ENCODE measurements at places on chromosomes 12 and 14. TPM values are rescaled to one million over a fixed set of nuclear protein-coding genes. Genes with fewer than 3 reads are reported as not detected.

DNA sequence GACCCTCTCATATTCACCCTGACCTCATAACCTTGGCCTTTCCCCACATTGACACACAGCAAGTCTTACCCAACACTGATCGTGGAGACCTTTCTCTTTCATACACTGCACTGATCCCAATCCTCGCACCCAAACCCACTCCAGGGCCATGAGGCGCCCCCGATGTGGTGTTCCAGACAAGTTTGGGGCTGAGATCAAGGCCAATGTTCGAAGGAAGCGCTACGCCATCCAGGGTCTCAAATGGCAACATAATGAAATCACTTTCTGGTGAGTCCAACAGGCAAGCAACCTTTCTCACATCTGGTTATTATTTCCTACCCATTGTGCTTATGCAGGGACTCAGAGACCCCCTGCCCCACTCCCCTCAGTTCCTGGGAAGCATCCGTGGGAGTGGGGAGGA is 5.4 kb downstream of the MMP14 start:
- peaks cover 18% of the 10 kb centered on the region for H3K27me3 ChIP-seq
- H3K4me3 ChIP-seq, result no peak overlapping the region
- H3K4me1 ChIP-seq, result no peaks in the 10 kb centered on the region
- H3K27ac ChIP-seq, result no peak overlapping the region
- H3K36me3 ChIP-seq, result no peaks in the 10 kb centered on the region
- no peak for DNase-seq

PLEKHG7 gene
- not detected for total RNA-seq

NTF3 gene
- total RNA-seq, result 11.0 TPM

OTUB2 gene
- total RNA-seq, result 9.6 TPM

DNA sequence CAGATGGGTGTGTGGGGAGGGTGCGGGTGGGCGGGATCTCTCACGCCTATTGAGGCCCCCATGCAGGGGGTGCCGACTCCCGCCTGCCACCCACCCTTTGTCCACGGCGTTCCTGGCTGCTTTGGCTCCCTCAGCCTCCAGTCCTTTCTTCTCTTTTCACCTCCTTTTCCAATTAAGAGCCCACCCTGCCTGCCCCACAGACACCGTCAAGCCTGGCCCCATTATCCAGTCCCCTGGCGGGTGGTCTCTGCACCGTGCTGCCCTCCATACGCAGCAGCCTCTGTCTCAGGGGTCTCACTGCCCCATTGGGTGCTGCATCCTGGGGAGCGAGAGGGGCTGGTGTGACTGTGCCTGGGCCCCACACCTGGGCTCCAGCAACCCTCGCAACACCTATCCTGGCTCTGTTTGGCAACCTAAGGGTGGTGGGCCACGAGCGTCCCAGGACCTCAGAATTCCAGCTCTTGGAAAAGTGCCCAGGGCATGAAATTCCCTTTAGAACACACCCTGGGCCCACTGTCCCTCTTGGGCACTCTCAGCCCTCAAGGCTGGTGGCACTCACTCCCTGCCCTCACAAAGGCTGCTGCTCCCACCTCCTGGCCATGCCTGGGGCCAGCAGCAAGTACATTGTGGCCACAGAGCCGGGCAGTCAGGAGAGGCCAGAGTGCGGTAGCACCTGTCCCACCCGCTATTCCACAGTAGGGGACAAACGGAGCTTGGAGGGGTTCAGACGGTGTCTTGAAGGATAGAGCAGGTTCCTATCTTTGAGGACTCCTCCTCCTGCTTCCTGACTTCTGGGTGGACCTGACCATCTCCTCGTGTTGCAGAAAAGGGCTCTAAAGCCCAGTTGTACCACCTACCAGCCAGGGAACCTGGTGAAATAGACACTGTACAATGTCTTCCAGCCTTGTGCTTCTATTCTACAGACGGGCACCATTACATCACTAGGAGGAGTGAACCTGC is 114.1 kb downstream of the KIF26A start:
- no peak for DNase-seq
- no peaks in the 10 kb centered on the region for H3K4me1 ChIP-seq
- H3K27me3 ChIP-seq, result no peaks in the 10 kb centered on the region
- H3K27ac ChIP-seq, result no peak overlapping the region
- no peaks in the 10 kb centered on the region for H3K36me3 ChIP-seq

GRCh38 chr12:27207615-27208413 is 36.3 kb upstream of the STK38L start:
- H3K27ac ChIP-seq, result no peak overlapping the region
- no peaks in the 10 kb centered on the region for H3K27me3 ChIP-seq
- no peaks in the 10 kb centered on the region for H3K4me1 ChIP-seq
- no peaks in the 10 kb centered on the region for H3K36me3 ChIP-seq

GRCh38 chr12:97275256-97275655 is 187.3 kb upstream of the RMST start:
- no peaks in the 10 kb centered on the region for H3K27me3 ChIP-seq
- peaks cover 11% of the 10 kb centered on the region for H3K36me3 ChIP-seq
- peak overlapping the region; percentile 94 for H3K27ac ChIP-seq
- peak overlapping the region; percentile 24 for H3K4me3 ChIP-seq
- DNase-seq, result peak; percentile 95
- H3K4me1 ChIP-seq, result peaks cover 45% of the 10 kb centered on the region

DNA sequence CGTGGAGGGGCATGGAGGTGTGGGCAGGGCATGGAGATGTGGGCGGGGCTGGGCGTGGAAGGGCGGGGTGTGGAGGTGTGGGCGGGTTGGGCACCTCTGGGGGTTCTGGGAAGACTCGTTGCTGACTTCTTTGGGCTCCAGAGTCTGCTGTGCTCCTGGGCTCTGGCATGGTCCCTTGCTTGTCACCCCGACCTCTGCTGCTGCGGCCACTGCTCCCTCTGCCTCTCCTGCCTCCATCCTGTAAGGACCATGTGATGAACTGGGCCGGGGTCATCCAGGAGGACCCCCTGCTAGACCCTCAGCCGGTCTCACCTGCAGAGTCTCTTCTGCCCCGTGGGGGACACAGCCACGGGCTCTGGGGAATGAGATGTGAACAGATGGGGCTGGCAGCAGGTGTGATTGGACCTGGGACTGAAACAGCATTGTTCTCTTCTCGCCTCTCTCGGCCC is 15.3 kb downstream of the NOC4L start:
- H3K4me3 ChIP-seq, result no peak overlapping the region
- no peak overlapping the region for H3K27ac ChIP-seq
- H3K27me3 ChIP-seq, result peaks cover 30% of the 10 kb centered on the region

DNA sequence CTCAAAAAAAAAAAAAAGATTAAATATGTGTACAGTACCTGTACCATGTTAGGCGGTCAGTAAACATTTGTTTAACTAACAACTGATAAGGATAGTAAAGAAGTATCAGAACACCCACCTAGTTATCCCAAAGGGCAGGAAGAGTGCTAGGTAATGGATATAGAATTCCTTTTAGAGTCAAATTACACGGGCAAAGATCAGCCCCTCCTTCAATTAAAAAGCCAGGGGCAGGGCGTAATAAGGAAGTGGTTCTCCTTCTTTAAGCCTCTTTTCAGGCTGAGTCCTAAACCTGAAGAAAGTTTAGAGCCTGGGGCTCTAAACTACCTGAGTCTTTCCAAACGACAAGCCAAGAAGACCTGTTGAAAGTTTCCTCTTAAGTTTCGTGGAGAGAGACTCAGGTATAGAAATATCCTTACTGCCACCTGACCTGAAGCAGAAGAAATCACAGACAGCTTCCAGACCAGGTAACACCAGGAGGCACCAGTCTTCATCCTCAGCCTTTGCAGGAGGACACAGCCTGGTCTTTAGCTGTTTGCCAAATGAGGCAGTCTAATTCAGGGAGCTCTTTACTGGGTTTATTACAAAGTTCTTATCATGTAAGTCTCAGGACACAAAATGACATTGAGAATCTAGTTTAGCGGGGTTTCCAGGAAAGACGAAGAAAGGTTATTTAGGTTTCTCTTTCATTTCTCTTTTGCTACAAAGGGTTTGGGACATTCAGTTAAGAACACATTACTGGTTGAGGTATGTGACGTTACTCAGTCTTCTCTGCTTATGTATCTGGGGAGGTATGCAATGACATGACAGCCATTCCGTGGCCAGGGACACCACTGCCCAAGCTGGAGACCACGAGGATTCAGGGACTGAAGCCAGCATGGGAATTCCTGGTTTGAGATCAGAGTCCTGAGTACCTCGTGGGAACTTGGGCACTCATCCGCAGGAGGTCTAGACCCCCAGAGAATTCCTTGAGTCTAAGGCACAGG is at the start of gene BCL2L14:
BCL2L14 (plus strand) TSS at position 266 of the 983 bp plus-strand sequence. CDS start 8,367 bp downstream, outside the sequence.
- DNase-seq, result no peak
- H3K27ac ChIP-seq, result no peak within 1 kb of the TSS
- H3K4me3 ChIP-seq, result no peak within 1 kb of the TSS
- no peaks in the 10 kb centered on the region for H3K27me3 ChIP-seq
- H3K4me1 ChIP-seq, result peaks cover 11% of the 10 kb centered on the region

JAG2 gene
- 2.1 TPM for total RNA-seq

GRCh38 chr14:100025111-100025510 is 40.1 kb upstream of the EVL start:
- no peaks in the 10 kb centered on the region for H3K27me3 ChIP-seq
- peaks cover 8% of the 10 kb centered on the region for H3K4me1 ChIP-seq
- no peak overlapping the region for H3K27ac ChIP-seq
- no peak overlapping the region for H3K4me3 ChIP-seq
- H3K36me3 ChIP-seq, result no peaks in the 10 kb centered on the region

CLMN gene
- total RNA-seq, result 6.3 TPM

- H3K27ac ChIP-seq, result no peak overlapping the region
- H3K4me3 ChIP-seq, result no peak overlapping the region
- no peaks in the 10 kb centered on the region for H3K4me1 ChIP-seq
- no peaks in the 10 kb centered on the region for H3K36me3 ChIP-seq
- no peak for DNase-seq
Observed at GRCh38 chr12:133264173-133264572, 28.5 kb upstream of the ANHX start.

DNA sequence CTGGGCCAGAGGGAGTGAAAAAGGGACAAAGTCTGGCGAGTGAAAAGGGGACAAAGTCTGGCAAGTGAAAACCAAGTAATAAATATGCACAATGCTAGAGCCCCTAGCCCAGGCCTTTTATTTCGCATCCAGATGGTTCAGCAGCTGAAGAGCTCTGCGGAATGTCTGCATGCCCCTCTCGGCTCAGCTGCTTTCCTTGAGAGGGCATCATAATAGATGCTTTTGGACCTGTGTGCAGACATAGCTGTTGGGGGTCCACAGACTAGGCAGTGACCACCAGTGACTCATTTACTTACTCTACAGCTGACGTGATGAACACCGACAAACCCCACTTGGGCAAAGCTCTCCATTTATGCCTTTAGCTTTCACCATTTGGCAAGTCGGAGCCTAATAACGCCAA is 4.3 kb downstream of the NIN start:
- H3K4me3 ChIP-seq, result no peak overlapping the region
- H3K36me3 ChIP-seq, result no peaks in the 10 kb centered on the region
- H3K4me1 ChIP-seq, result peaks cover 34% of the 10 kb centered on the region
- H3K27ac ChIP-seq, result no peak overlapping the region

ATXN3 gene
- 39.7 TPM for total RNA-seq

TULP3 gene
- total RNA-seq, result 33.5 TPM

IFNG-AS1 gene
- total RNA-seq, result not detected

DNA sequence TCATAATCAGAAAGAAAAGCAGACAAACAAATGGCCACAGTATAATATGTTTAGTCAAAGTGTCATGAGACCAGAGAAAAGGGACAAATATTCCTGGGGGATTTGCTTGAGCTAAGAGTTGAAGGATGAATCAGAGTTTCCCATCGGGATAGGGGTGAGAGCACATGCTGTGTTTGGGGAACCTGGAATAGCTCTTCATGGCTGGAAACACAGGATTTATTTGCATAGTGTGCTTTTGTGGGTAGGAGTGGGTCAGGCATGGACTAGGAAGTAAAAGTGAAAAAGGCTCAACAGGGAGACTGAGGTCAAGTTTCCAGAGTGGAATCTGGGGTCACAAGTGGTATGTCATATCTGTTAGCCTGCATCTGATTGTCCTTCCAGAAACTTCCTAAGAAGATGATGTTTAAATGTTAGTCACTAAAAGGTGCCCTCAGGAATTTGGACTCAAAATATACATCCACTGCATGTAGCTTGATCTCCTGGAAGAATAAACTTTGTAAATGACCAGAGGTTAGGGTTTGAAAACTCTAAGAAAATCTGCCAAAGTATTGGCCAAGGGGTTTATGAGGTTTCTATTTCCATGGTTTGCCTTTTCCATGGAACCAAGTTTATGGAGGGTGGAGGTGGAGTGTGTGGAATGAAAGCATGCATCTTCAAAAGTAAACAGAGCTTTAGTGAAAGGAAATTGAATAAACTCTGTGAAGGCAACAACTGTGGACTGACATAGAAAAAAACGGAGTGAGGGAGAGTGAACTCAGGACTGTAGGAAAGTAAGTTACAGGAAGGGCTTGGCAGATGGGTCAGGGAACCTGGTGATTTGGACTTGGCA is 344.6 kb downstream of the C12orf75 start:
- DNase-seq, result no peak
- no peaks in the 10 kb centered on the region for H3K27me3 ChIP-seq
- H3K27ac ChIP-seq, result no peak overlapping the region
- H3K4me1 ChIP-seq, result no peaks in the 10 kb centered on the region
- no peaks in the 10 kb centered on the region for H3K36me3 ChIP-seq
- no peak overlapping the region for H3K4me3 ChIP-seq

GRCh38 chr14:97218691-97219430 is 421.7 kb downstream of the VRK1 start:
- peaks cover 42% of the 10 kb centered on the region for H3K27me3 ChIP-seq
- H3K36me3 ChIP-seq, result no peaks in the 10 kb centered on the region
- H3K4me1 ChIP-seq, result peaks cover 8% of the 10 kb centered on the region
- peak; percentile 79 for DNase-seq
- no peak overlapping the region for H3K27ac ChIP-seq

MGST1 gene
- 238 TPM for total RNA-seq

CHGA gene
- total RNA-seq, result 0.77 TPM

IQSEC3 gene
- 1.0 TPM for total RNA-seq

DNA sequence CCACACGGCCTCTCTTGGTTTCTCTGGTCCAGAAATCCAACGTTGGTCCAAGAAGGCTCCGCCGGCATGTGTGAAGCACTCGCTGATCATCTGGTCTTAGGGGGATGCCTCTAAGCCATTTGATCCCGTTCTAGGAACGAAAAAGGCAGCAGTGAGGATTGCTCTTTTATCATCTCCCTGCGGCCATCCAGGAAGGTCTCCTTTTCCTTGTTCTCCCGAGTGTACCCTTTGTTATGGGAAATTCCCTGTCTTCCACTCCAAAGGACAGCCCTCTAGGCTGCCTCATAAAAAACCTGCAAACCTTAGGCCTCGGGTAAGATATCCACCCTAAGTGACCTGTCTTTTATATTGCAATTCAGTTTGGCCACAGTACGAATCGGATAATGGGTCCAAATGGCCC is 85.8 kb downstream of the TMTC3 start:
- no peaks in the 10 kb centered on the region for H3K27me3 ChIP-seq
- no peak for DNase-seq
- H3K4me3 ChIP-seq, result no peak overlapping the region
- no peaks in the 10 kb centered on the region for H3K4me1 ChIP-seq
- H3K27ac ChIP-seq, result no peak overlapping the region

NCKAP5L gene
- 19.0 TPM for total RNA-seq

DNA sequence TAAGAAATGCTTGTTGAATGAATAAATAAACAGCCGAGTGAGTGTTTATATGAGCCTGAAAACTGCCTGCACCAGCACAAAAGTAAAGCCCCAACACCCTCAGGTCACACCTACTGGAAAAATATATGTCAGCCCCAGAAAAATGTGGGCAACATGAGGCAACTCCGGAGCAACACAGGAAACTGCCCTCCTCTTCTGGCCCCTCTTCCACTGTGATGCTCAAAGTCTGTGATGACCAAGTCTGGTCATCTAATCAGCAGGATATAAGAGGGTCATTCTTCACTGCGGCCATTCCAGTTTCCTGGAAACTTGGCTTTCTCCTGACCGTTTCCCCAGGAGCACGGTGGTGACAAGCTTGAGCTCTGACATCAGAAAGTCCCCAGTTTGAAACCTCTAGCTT is 159.6 kb upstream of the PZP start:
- peaks cover 13% of the 10 kb centered on the region for H3K4me1 ChIP-seq
- no peak overlapping the region for H3K4me3 ChIP-seq
- H3K27me3 ChIP-seq, result no peaks in the 10 kb centered on the region
- no peak overlapping the region for H3K27ac ChIP-seq
- no peaks in the 10 kb centered on the region for H3K36me3 ChIP-seq
